ENCODE measurements at places on chromosomes 7 and 10.

DNA sequence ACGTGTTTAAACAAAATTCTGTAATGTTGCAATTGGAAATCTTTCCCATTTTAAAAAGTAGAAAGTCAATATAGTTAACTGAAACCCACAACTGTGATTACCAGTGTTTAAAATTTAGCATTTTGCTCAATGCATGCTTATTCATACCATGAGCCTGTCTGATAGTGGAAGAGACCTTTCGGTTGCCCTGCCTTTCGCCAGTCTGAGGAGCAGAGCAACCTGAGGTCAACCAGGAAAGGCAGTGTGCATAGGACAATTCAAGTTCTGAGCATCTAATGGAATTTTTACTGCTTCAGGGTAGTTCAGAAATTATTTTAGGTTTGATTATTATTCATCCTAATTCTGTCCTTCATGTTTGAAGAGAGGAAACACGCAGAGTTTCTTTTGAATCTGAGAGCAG is 100.8 kb downstream of the CUBN start:
- DNase-seq = no peak

GRCh38 chr7:37289781-37290180 is 158.9 kb downstream of the ELMO1 start:
- no peak for DNase-seq

GRCh38 chr7:122416336-122416735 is 111.8 kb upstream of the FEZF1 start:
- no peak for DNase-seq

DNA sequence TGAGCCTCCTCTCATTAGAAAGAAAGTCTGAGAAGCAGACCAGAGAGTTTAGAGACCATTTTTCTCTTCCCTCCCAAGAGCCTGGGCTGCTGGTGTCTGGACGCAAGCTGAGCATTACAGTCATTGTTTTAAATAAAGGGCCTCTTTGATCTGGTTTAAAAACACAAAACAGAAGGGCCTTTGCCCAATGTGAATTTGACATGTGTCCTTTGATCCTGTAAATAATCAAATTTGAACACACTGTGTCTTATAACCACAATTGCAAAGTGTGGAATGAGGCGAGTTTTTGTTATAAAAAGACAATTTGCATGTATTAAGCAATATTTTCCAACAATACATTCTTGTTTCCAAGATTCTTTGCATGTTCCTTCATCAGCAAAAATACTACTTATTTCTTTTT is 158.5 kb downstream of the C7orf25 start:
- DNase-seq = no peak

DNA sequence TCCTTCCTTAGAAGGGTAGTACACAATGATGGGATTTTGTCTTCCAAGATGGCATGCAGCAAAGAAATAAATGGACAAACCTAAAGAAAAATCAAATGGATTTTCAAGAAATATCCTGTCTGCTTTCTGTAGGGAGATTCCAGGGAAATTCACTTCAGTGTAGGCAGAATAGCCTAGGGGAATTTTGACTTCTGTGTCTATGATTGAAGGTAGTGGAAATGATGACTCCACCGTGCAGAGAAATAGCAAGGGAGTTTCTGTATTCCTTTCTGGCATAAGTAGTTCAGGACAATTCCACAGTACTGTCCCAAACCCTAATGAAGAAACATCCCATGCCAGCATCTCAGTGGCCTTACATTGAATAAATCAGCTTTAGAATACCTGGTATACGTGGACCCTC is 9.5 kb downstream of the ATOH7 start:
- no peak for DNase-seq

DNA sequence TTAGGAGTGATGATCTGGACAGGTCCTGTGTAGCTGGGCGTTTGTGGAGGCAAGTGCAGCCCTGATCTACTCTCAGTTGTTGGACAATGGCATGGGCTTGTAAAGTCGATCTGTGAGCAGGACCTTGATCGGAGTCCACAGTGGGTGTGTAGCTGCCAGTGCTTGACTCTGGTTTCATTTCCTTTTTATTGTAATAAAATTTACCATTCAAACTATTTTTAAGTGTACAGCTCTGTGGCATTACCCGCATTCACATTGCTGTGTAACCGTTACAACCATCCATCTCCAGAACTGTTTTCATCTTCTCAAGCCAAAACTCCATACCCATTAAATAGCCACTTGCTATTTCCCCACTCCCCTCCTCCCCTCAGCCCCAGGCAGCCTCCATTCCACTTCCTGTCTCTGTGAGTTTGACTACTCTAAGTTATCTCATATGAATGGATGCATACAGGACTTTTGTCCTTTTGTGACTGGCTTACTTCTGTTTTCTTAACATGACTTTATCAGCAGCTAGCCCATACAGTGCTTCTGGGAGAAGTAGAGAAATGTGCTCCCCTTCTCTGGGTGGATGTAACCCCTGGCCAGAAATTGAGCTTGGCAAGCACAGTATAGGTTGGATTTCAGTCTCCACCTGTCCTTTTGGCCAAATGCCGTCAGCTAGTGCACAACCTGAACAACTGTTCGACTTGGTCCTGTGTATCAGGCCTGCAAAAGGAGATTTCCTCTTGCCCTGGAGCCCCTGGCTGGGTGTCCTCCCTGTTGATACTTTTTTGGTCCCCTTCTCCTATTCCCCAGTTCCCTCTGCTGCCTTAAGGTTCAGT is 180.0 kb downstream of the LRMDA start:
- no peak for DNase-seq

DNA sequence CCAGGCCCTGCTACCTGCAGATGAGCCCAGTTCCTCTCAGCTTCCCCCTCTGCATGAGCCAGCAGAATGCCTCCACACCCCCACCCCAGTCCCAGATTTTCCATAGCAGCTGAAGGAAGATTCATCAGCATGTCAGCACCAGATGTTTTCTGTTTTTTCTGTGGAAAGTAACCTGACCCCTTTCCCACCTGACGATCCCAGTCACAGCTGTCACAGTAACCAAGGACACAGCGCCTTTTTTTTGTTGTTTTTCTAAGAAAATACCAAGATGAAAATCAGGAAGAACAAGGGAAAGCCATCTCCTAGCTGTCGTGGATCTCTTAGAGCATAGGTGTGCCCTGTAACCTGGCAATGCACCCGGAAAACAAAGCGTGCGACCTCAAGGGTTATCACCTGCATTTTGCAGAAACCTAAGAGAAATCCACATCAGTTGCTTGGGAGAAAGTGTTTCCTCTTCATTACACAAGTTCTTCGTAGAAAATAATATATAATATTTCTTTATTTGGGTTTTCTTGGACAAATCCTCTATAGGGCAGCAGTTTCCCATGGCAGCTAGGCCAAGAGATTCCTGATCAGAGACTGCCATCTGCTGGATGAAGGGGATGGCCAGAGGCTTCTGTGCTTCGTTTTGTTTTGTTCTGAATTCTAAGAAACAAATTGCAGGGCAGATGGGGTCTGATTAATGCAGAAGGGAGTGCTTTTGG is 401.9 kb downstream of the TNS3 start:
- peak; percentile 23 for DNase-seq

GRCh38 chr10:17031637-17032635 is 97.7 kb downstream of the CUBN start:
- DNase-seq = no peak

DNA sequence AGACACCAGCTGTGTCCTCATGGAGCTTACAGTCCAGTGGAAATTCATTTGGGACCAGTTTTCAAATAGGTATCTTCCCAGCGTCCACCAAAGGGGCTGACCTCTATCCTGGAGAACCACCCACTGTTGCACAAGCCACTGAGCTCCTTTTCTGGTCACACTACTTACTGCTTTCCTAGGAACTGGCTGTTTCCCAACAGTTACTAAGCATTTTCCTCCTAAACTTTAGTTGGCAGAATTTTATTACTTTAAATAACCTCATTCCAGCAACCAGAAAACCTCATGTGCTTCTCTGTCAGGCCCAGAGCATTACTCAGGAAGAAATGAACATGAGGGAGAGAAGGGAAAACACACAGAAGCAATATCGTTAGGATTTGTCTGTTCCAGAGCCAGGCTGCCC is 183.1 kb downstream of the GPAM start:
- DNase-seq = no peak

GRCh38 chr7:37713613-37714012 is 30.0 kb downstream of the GPR141 start:
- no peak for DNase-seq

DNA sequence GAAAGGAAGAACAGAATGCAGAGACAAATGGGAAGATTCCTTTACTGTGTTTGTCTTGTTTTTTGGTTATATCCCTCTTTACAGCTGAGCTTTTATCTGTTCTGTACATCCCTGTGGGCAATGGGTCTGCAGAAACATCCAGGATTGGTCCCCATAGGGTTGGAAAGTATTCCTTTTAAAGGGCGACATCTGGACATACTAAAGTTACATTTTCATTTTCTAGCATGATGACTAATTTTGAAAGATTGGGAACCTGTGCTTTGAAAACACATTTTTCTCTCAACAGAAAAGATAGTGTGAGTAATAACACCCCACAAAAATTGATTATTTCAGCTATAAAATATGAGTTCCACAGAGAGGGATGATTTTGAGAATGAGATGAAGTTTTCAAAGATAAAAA is 435.8 kb downstream of the GPAM start:
- no peak for DNase-seq

DNA sequence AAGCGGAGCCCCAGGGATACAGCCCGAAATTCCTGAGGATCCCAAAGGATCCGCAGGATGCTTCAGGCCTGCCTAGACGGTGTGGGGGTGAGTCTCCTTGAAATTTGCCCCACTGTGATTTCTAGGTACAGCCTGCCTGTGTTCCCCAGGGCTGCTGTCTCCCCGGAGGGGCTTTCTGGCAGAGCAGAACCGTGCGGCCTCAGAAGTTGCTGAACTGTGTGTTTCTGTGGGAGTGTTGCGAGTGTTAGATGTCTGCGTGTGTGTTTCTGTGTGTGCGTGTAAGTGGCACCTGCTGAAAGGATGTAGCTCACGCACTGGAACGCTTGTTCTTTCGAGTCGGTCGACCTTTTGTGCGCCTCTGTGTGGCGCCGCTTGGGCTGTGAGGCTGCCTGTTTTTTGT is 27.8 kb upstream of the ZNF273 start:
- DNase-seq = no peak

GRCh38 chr10:29701306-29701705 is 66.5 kb upstream of the SVIL start:
- DNase-seq = no peak

DNA sequence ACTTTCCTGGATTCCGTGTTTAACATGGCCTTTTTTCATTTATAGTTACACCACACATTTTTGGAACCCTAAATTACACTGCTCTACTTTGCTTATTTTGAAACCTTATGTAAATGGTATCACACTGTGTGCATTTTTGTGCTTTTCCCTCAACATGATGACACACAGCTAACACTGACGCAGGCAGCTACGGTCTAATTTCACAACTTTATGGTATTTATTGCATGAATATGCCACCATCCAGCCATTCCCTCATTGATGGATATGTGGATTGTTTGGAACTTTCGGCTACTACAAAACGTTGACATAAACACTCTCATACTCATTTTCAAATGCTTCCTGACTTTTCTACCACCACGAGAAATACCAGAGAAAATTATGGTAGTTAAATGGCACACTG is 6.9 kb downstream of the PAPOLB start:
- no peak for DNase-seq

All from GM18507 (cell line).